ENCODE measurements at places on chromosomes 11 and 22.

DNA sequence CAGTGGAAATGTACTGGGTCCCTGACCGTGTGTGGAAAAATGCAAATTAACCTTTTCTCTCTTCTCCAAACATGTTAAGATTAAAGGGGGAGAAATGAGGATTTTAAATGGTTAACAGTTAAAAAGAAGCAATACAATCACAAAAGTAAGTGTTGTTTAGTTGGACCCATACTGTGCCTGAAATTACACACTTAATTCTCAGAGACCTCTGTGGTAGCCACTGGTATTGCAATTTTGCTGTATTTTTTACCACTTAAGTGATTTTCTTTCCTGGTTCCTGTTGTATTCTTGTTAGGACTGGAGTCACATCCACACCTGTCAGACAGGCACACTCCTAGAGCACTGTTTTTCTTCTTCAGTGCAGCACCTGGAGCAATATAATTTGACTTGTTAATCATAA lies 179.6 kb upstream of the PDGFD start:
- peak; percentile 35 for DNase-seq

GRCh38 chr22:50282361-50283155 lies 12.4 kb upstream of the MAPK11 start:
- peak; percentile 89 for DNase-seq

DNA sequence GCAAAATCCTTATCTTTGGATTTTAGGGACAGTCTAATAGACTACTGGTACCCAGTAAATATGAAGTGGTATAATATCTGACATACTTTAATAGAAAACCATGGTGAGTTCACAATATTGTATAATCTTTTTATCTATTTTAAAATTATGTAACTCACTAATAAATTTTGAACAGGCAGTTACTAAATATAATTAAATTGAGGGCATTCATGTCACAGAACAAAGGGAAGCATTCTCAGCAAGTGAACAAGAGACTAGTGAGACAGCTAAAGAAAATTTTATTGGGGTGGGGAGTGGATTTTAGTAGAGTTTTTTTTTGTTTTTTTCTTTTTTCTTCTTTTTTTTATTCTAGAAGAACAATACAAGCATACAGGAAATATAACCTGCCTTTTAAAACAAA lies 55.0 kb downstream of the DNAJC24 start:
- DNase-seq, result no peak

- DNase-seq, result peak; percentile 90
These were observed at the start of gene PARVA for GRCh38 chr11:12377106-12377823. Gene PARVA, plus strand, starts transcription at chr11:12377571. Its CDS starts 77 bp downstream, at chr11:12377648.

GRCh38 chr11:69578167-69578566 lies 62.8 kb upstream of the CCND1 start:
- no peak for DNase-seq

DNA sequence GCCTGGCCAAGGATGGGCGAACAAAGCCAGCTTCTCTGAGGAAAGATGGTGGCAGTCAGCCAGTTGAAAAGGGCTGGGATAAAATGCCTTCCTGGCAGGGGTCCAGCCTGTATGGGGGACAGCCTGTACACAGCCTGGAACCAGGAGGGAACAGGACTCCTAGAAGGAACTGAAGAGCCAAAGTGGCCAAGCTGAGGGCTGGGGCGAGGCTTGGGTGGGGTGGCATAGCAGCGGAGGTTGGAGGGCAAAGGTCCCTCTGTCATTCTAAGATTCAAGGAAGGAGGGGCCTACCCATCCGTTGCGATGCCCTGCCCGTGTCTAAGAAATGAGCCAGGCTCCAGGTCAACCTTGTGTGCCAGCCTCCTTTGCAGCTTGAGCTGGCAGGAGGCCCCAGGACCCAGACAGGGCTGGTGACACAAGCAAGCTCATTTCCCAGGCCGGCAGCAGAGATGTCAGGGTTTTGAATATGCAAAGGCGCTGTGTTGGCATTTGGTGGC lies 22.6 kb downstream of the FADD start:
- DNase-seq, result no peak

DNA sequence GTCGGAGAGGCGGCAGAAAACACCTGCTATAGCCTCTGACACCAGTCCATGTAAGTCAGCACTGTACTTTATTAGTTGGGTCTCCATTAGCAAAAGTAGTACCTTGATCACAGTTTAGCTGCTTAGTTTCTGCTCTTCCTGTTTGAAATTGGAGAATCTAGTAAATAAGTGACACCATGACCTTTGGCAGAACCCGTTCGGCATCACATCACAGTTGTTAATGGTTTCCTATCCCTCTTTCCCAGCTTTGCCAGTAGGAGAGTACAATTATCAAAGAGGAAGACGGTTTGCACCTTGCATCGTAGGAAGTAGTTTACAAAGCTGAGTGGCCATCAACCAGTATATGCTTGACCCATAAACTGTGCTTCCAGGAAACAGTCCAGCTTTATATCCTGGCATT lies 101.8 kb downstream of the TRIM44 start:
- DNase-seq, result no peak

- peak; percentile 74 for DNase-seq
These were observed 21.6 kb upstream of the PEX26 start for GRCh38 chr22:18056161-18056666.

DNA sequence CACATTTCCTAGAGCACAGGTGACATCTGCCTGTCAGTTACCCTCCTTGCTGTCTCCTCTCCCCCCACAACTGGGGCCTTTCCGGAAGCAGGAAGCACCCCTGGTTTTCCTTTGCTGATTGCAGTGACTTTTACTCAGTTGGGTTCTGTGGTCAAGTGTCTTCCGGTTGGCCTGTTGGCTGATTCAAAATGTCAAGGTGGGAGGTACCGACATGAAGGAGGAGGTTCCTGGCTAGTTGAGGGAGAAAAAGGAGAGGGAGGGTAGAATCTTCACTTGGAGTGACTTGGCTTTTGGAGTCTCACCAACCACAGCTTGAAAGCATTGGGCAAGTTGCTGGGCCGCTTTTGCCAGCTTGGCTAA lies 9.3 kb upstream of the ADAMTS15 start:
- DNase-seq, result no peak

- no peak for DNase-seq
These were observed 60.2 kb upstream of the LYVE1 start for GRCh38 chr11:10628508-10629236.

DNA sequence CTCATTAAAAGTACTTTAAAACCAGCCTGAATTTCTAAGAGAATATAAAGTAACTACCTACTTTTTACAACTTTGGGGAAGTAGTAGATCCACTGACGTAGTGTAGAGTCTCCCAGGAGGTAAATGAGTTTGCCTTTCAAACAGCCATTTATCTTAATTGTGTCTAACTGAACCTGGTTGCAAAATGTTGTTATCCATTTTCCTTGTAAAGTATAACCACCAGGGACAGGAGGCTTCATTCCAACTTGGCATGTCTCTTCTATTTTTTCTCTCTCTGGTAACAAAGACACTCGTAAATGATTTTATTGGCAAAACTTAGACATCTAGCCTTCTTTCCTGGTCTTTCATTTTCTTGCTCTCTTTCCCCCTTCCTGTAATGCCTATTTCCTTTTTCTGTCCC lies 36.9 kb downstream of the NXPE1 start:
- no peak for DNase-seq

DNA sequence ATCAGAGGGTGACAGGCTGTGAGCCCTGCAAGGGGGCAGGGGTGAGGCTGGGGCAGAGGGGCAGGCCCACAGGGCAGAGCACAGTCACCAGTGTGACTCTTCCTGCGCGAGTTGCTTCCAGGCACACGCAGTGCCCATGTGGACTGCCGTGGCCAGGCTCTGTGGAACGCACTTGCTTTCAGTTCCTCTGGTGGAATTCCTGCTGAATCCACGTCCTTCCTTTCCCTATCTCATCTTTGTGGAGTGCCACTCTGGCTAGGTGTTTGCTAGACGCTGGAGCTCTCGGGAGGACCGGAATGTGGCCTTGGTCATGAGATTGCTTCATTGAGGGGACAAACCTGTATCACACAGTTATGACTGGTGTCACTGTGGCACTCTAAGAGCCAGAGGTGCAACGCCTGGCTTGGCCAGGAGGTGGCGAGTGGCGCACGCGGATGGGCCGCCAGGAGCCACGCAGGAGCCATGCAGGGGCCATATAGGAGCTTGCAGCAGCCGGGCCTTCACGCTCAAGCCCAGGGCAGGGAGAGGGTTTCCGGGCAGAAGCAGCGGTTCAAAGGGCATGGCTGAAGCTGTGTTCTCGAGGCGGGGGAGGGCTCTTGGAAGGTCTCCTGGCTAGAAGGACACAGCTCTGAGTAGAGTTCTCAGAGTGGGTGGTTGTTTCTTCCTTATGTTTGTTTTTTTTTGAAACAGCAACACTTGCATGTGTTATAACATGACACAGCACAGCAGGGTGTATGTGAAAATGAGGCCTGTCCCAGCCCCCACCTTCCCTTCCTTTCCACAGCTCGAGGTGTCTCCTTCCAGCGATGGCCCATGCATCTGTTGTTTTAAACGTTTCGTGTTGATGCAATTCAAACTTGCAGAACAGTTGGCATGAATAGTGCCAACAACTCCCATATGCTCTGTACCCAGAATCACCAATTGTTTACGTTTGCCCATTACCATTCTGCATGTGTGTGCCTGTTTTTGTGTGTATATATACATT lies 36.2 kb downstream of the TBC1D22A start:
- peak; percentile 74 for DNase-seq

- DNase-seq, result peak; percentile 82
These were observed 114.8 kb upstream of the NAV2 start for GRCh38 chr11:19597876-19598275.

DNA sequence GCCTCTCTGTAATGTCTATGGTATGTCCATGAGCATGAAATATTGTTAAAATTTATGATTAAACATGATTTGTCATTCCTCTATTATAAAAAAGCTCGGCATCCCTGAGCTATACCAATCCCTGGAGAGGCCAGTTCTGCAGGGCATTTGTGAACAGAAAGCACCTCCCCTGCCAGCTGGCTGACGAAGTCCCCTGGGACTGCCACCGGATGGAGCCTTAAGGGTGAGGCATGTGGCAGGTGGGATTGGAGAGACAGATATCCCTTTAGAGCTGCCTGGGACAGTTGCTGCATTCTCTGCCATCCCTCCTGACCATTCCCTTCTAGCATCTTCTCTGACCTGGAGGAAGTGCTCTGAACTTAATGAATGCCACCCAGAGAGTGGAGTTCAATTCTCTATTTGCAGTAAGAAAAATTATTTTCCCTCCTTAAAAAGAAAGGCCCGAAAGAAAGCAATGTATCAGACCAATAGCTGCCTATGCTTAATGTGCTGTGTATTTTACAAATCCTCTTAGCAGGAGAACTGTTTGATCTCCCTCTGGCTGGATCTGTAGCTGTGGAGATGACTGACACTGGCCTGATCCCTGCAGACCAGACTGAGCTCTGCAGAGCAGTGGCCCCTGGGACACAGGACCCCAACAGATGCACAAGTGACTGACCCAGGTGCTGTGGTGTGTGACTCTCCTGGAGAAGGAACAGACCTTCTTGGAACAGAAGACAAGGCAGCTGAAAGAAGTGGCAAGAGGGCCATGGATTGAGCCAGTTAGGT lies 219.0 kb upstream of the NAV2 start:
- DNase-seq, result no peak

DNA sequence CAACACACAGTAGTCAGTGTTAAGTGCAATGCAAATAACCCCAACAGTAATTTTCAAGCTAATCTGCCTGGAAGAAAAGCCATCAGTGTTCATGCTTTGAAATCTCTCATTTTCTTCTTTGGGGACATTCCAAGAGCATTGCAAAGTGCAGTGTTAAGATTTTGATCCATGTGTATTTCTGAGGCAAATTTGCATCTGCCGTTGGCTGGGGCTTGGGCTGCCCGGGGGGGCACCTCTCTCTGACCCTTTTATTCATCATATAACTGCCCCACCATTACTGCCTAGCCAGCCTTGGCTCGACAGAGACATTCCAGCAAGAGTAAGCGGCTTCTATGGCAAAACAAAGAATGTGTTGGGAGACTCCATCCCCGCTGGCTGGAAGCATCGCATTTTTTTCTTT lies 483.5 kb downstream of the BRD1 start:
- no peak for DNase-seq

All from ELR (cell line).